ENCODE measurements at places on chromosomes 16 and 17.
A peak's percentile ranks its signal among the peaks of the same experiment; 100 is the strongest.

DNA sequence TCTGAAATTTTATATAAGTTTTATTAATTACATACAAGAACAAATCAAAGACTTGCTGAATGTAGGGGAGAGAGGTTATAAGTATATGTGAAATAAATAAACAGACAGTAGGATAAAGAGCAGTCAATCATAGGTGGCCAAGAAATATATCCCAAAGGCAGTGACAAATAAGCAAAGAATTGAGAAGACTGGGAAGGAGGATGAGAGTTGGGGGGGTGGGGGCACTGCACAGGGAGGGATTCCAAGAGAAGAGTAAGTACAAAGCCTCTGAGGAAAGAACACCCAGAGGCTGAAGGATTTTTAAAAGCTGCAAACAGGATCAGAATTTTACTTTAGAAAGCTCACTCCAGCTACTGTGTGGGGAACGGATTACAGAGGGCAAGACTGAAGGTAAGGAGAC lies 2.8 kb downstream of the PELP1 start:
- DNase-seq = no peak

DNA sequence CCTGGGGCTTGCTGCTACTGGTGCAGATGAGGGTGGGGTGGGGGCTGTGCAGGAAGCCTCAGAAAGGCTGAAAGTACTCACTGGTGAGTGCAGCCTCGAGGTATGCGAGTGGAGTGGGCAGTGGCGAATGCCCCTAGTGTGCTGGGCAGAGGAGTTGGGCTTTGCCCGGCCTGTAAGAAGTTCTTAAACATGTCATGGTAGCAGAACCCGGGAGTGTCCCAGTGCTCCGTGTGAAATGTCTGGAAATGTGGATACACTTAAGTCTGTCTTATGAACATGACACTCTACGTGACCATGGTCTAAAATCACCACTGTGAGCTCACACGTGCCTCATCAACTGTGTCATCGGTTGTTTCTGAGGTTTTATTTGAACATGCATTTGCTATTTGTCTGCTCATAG lies 1.7 kb downstream of the SMTNL2 start:
- no peak for DNase-seq

- no peak for DNase-seq
Measured at GRCh38 chr16:12709807-12710206, 93.9 kb downstream of the CPPED1 start.

DNA sequence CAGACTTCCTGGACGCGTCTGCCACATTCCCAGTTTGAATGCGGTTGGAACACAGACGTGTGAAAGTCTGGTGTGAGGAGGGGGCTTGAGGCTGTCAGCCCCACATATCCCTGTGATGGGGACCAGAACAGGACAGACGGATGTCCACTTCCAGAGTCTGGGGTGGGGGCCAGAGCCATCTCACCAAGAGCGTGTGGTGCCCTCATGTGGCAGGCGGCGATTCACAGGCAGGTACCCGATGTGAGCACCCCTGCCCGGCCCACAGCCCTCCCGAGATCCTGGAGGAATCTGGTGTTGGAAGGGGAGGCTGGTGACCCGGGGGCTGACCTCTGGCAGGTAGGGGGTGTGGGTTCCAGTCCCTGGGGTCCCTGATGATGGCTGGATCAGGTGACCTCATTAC lies 51.5 kb downstream of the ENGASE start:
- no peak for DNase-seq

DNA sequence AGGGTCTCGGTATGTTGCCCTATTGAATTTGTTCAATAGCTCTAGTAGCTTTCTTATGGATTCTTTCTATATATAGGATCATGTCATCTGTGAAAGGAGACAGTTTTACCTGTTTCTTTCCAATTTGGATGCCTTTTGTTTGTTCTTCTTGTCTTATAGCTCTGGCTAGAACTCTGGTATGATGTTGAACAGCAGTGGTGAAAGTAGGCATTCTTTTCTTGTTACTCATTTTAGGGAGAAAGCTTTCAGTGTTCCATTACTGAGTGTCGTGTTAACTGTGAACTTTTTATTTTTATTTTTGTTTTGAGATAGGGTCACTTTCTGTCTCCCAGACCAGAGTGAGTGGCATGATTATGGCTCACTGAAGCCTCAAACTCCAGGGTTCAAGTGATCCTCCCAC lies 21.2 kb downstream of the EFCAB5 start:
- peak; percentile 25 for DNase-seq

Measured in fibroblast of mammary gland (primary cell).